ENCODE measurements at places on chromosomes 5 and 9.

GRCh38 chr9:28583832-28584231 lies 1010.6 kb upstream of the C9orf72 start:
- DNase-seq, result no peak

DNA sequence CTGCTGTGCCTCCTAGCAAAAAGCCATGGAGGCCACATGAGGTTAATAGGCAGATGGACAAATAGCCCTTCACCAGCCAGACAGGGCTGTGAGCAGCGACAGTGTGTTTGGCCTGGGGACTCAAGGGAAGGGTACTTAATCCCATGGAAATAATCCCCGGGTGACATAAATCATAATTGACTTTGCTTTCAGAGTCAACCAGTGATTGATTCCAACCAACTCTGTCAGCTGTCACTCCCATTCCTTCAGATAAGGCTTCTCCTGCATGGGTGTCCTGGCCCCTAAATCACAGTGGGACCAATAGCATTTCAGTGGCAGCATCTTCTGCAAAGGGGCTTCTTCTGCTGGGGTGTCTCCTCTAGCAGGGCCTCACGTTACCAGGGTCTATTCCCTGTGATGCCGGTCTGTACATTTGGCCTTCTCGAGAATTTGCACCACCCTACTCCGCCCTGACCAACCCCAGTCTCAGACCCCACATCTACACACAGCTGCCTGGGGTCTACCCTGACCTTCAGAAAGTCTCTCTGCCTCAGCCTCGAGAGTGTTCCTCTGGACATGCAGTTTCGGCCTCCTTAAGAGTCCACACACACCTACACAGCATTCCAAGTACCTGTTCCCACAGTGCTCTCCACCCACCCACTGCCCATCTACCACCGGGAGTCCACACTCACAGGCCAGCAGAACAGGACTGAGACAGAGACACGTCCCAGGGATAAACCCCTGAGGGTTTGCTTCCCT lies 3.7 kb downstream of the CLTB start:
- DNase-seq, result no peak

DNA sequence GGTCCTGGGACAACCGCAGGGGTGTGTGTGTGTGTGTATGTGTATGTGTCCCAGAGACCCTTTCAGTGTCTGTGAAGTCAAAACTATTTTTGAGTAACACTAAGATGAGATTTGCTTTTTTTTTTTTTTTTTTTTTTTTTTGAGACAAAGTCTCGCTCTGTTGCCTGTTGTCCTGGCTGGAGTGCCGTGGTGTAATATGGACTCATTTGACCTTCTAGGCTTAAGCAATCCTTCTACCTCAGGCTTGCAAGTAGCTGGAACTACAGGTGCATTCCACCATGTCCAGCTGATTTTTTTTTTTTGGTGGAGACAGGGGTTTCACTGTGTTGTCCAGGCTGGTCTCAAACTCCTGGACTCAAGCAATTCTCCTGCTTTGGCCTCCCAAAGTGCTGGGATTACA lies 97.4 kb upstream of the KLF9 start:
- no peak for DNase-seq

DNA sequence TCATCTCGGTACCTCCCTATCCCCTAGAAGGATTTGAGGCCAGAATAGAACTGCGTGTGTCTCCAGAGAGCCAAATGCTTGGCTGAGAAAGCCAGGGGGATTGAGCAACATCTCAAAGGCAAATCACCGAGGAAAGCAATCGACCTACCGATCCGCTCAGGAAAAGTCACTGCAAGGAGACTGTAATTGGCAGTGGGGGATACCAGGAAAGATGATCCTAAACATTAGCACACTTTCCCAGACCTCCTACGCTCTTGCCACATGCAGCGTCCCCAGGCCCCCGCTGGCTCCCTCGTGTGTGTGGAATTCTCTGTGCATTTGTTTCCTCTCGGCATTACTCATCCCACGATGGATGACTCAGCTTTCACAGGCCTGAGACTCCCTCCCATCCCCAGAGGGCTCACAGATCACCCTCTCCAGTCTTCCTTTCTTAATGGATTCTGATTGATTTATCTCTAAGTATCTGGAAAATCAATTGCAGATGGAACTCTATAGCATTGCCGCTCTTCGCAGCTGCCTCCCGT lies 82.2 kb upstream of the ICE1 start:
- DNase-seq, result peak; percentile 92

GRCh38 chr5:90747175-90747574 lies 188.6 kb downstream of the ADGRV1 start:
- DNase-seq, result no peak

- DNase-seq, result no peak
Measured at GRCh38 chr5:76325876-76326491, 77.1 kb upstream of the IQGAP2 start.

- no peak for DNase-seq
Measured at GRCh38 chr9:35470894-35471293, 19.0 kb upstream of the RUSC2 start.

DNA sequence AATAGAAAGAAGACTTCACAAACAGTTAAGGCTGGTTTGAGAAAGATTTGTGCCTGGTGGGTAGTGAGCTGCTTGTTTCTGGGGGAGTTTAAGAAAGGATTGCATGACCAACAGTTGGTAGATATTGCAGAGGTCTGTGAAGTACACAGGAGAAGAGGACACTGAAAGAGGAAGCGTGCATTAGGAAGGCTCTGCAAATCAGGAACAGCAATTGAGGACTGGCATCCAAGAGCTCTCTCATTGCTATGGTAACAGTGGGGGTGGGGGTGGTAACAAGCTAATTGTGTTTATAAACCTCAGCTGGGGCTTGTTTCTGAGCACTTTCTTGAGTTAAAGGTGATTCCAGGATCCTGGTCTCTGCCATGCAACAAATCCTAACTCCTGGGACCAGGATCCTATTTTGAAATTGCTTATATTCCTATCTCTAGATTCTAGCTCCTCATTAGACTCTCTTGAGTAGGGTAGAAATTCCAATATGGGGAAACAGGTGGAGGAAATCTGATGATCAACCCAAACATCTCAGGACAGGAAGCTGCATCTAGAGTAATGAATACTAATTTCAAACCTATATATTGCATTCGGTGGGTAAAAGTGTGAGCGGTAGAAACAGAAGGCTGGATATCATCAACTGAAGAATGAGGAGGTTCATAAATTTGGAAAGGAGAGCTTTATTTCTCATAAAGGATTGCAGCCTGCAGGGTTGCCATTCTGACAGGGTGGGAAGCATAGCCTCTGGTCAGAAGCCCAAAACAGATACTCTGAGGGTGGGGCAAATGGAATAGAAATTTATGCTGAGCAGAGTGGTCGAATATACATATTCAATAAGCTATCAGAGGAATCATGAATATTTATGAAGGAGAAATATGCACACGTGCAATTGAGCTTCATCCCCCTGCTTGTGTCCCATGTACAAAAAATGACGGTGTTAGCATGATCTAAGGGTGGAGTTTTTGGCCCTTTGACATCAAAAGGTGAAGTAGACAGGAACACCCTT lies 79.4 kb downstream of the PTTG1 start:
- no peak for DNase-seq

DNA sequence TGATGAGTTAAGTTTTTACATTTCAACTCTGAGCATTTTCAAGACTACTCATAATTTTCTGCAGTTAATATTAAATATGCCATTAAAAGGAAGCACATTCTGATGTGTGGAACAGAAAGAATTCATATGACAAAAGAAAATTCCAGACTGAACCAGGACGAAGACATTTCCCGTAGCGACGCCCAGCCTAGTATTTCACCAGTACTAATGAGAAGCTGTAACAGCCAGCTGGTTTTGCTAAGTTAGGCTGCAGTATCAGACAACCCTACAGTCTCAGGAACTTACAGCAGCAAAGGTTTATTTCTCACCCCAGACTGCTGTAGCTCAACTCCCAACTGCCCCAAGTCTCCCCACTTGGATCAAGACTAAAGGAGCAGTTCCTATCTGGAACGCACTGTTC lies 91.6 kb downstream of the TMEM174 start:
- no peak for DNase-seq

GRCh38 chr5:26645659-26646058 lies 392.7 kb downstream of the CDH9 start:
- DNase-seq, result no peak

- no peak for DNase-seq
Measured at GRCh38 chr9:27394154-27394825, 97.3 kb upstream of the EQTN start.

GRCh38 chr9:38141746-38142591 lies 72.9 kb upstream of the SHB start:
- no peak for DNase-seq

DNA sequence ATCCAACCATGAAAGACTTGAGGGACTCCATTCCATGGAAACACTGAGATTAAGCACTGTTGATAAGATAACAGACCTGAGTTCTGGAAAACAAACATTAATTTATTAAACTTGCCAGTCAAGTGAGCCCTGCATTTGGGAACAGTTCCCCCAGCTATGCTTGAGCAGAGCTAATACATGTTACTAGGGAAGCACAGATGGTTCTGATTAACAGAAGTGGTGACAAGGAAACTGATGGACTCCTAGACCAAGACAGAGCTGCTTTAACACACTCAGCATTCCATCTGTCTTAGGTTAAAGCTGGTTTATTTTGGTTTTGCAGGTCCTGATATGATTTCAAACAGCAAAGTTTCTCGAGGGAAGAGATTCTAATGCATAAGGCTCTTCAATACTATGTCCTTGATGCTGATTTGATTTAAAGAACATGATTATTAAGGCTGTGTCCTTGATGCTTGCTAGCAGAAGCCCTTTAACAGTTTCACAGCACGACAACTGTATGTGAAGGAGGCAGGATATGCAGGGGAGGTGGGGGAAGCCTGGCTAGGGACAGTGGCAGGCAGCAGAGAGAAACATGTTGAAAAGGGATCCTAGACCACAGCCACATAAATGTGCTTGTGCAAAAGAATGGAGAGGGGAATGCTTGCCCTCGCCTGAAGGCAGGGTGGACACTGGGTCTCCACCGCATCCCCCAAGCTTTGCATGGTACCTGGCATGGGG lies 66.2 kb downstream of the ACTBL2 start:
- DNase-seq, result no peak

DNA sequence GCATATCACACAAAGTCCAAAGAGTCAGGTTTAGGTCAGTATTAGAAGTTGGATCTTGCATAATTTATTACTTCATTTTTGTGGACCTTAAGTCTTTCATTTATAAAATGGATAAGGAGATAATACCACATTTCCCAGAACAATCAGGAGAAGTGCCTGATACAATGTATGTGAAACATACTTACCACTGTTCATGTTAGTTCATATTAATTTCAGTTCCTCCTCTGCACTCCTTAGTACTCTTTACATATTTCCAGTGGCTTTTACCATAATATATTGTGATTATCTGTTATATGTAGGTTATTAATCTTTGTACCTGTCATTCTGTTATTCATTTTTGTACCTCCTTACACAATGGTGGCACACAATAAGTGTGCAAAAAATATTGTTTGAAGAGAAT lies 214.4 kb downstream of the ARL15 start:
- no peak for DNase-seq

GRCh38 chr5:59542851-59543820 lies 350.4 kb downstream of the PDE4D start:
- peak; percentile 46 for DNase-seq

DNA sequence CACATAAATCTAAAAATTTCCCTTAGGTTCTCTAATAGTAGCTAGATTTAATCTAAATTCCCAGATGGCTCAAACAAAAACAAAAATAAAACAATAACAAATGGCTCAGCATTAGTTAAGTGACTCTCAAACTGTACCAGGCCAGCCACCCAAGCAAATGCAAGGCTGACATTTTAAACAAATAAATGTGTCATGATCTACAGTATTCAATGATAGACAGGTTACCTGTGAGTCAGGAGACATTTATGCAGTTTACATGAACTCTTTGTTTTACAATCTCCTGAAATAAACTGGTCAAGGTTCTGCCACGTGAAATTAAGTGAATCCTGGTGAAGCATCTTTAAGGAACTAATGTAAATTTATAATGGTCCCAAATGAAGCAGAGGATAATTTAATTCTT lies 580.2 kb upstream of the PTPRD start:
- no peak for DNase-seq

GRCh38 chr5:87190687-87191086 lies 77.0 kb upstream of the RASA1 start:
- no peak for DNase-seq

DNA sequence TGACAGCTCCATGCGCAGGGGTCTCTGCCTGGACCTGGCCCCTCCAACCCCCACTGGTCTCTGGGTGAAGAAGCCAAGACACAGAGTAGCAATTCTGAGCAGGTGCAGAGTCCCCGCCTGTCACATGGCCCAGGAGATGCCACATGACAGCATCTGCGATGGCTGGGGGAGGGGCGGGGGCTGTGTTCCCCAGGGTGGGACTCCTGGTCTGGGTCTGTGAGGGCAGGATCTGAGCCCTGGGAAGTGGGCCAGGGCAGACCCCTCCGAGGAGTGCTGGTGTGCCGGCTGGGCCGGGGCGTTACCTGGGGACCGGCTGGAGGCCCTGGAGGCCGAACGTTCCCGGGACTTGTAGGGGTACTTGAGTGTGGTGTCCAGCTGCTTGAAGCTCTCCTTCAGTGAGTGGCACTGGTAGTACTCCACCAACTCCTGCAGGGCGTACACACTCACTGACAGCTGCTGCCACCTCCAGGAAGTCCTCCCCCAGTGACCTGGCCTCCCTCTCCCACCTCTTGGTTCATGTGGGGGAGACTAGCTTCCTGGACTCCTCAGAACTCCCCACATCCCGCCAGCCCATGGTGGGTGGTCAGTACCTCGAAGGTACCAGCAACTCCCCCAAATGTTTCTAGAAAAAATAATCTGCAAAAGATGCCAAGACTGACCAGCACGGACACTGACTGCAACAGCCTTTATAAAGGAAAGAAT lies 32.1 kb upstream of the SARDH start:
- no peak for DNase-seq

GRCh38 chr9:6759185-6759977 lies 1.6 kb downstream of the KDM4C start:
- DNase-seq, result peak; percentile 29

GRCh38 chr5:16508730-16509531 lies 43.3 kb upstream of the ZNF622 start:
- peak; percentile 38 for DNase-seq

GRCh38 chr5:10563110-10563944 lies 543 bp upstream of the ANKRD33B start:
- peak; percentile 18 for DNase-seq

DNA sequence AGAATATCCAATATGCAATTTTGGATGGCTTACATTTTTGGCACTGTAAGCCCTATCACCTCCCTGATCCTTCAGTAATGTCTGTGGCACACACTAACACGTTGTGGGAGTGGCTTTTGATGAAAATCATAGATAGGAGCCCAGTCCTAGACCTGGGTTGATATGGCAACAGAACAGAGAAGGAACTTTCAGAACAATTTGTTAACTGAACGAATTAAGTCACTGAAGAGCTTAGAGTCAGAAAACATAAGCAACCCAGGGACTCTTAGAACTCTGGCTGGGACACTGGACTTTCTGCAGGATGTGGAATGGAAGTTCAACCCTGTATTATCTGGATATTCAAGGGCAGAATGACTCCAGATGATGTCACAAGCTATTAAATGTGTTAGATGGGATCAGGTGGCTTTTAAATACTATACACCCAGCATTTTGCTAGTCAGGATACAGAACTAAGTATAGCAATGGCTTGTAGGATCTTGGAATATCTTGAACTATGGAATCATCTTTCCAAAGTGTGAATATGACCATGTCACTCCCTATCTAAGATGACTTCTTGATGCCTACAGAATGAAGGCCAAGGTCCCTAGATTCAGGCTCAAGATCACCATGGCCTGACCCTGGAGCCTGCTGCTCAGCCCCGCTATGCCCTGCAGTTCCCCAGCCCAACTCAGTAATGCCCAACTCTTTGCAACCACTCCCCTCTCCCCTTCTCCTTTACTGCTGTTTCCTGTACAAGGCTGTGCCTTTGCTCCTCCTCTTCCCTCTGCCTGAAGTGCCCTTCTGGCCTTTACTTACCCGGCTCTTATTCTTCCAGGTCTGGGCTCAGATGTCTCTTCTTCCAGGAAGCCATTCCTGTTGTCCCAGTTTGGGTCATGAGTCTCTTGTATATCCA lies 42.8 kb downstream of the VLDLR start:
- DNase-seq, result no peak
